ENCODE measurements at places on chromosomes 7 and 10.

GRCh38 chr10:113961182-113962031, 82.3 kb upstream of the ADRB1 start:
- DNase-seq, result no peak

DNA sequence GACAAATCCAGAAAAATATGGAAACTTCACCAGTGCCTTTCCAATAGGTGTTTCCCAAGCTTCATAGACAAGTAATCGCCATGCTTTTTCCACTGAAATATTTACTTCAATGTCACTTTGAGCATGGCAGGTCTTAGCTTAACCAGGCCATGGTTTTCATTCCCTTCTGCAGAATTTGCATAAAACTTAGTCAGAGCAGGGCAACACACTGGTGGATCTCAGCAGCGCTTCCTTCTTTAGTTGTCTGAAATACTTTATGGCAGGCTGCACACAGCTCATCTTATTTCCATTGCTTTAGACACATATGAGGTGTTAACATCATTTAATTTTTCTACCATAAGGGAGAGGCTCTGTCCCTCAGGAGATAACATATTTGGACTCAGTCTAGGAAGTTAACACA, 102.9 kb upstream of the AHR start:
- DNase-seq, result no peak

DNA sequence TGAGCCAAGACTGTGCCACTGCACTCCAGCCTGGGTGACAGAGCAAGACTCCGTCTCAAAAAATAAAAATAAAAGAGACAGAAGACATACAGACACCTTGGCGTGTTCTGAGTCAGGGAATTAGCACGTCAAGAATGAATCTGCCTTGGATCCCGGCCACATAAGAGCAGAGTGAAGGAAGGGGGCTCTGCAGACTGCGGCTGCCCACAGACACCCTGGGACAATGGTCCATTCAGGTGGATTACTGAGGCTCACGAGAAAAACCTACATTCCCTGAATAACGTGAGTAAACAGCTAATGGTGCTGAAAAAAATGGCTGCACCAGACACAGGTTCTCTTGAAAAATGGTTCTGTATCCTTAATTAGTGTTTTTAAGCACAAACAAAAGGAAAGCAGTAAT, 100.1 kb upstream of the FGFR2 start:
- DNase-seq, result no peak

DNA sequence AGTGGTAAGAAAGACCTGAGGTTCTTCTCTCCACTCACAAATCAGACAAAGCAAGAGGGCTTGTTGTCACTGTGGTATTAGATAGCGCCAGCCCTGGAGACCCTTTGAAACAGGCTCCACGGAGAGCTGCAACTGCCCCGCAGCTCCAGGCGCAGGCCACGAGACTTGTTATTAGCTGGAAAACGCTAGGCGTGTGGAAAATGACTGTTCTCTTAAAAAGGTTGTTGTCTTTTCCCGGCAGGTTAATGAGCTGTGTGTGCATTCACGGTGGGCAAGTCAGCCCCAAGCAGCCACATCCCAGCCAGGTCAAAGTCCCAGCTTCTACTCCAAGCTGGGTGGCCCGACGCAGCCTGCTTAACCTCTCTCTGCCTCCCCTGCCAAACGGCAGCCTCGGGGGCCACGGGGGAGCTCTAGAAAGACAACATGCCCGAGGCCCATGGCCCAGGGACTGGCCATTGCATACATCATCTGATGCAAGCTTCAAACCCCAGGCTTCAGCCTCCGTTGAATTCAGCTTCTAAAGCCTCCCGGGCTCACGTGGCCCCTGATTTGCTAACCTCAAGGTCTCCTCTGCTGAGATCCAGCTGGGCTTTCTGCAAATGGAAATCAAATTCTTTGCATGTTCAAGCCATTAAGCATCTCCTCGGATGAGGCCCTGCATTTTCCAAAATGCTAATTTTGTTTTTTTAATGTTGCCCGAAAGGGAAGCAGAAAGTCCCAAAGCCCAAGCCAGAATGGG, 61.3 kb upstream of the DNAAF5 start:
- DNase-seq, result no peak

GRCh38 chr10:73911553-73912004, 647 bp downstream of the PLAU start:
- no peak for DNase-seq

DNA sequence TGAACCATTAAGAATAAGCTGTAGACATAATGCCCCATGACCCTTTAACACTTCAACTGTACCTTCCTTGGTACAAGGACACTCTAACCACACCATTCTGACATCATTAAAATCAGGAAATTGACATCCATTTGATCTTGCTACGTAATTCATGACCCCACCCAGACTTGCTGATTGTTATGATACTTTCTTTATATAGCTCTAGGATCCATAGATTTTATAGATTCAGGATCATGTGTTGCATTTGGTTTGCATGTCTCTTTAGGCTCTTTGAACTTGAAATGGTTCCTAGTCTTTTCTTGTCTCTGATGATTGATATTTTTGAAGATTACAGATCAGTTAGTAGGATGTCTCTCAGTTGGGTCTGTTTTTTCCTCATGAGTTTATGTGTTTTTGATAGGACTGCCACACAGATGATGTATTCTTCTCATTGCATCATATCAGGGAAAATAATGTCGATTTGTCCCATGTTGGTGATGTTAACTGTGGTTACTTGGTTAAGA, 13.5 kb downstream of the CCM2 start:
- DNase-seq, result no peak

- no peak for DNase-seq
Observed at GRCh38 chr10:114356751-114357514, 47.4 kb downstream of the AFAP1L2 start.

GRCh38 chr7:105353752-105354328, 34.9 kb downstream of the SRPK2 start:
- no peak for DNase-seq

- DNase-seq, result no peak
Observed at GRCh38 chr10:34830217-34830822, 15.2 kb upstream of the PARD3 start.

DNA sequence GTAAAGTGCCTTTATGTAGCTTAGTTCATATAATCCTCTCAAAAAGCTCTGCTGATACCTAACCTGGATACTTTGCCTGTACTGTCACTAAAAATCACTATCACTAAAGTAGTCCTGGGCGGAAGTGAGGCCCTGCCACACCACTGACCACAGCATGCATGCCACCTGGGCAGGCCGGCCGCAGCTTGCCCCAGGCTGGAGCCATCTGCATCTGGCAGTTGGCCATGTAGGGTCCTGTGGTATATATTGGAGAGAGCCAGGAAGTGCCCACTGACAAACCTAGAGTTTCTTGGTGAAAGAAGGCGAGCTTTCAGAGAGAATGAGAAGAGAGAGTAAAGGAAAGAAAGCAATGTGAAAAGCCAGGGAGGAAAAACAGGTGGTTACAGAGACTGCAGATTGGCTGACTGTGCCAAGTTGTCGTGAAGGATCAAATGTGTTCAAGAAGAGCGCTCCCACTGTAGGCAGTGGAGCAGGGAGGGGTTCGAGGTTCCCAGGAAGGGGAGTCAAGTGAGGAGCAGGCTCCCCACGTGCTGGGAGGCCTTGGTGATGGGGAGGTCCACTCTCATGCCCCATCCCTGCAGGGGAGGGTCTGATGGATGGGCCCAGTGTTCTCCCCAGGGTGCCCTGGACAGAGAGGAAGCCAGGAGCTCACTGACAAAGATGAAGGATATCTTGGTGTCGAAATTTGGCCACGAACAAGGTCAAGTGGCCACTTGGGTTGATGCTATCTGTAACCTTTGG, 13.6 kb downstream of the LOXL4 start:
- DNase-seq, result no peak

DNA sequence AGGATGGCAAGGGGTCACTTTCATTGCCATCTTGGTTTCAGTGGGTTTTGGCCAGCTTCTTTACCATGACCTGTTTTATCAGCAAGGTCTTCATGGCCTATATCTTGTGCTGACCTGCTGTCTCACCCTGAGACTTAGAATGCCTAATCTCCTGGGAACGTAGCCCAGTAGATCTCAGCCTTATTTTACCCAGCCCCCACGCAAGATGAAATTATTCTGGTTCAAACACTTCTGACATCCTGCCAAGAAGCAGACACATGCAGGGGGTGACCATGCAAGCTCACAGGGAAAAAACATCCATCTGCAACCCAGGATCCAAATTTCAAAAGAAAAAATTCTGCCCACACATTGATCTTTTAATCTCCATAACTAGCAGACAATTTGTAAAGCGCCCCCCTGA, 88.4 kb upstream of the EEPD1 start:
- no peak for DNase-seq

- no peak for DNase-seq
Observed at GRCh38 chr10:102280397-102281101, 35.2 kb downstream of the GBF1 start.
